Naive B cell (primary cell): ENCODE measurements at places on chromosomes 4 and X.

GRCh38 chr4:71293705-71294104 lies 45.1 kb upstream of the SLC4A4 start:
- no peak for DNase-seq

DNA sequence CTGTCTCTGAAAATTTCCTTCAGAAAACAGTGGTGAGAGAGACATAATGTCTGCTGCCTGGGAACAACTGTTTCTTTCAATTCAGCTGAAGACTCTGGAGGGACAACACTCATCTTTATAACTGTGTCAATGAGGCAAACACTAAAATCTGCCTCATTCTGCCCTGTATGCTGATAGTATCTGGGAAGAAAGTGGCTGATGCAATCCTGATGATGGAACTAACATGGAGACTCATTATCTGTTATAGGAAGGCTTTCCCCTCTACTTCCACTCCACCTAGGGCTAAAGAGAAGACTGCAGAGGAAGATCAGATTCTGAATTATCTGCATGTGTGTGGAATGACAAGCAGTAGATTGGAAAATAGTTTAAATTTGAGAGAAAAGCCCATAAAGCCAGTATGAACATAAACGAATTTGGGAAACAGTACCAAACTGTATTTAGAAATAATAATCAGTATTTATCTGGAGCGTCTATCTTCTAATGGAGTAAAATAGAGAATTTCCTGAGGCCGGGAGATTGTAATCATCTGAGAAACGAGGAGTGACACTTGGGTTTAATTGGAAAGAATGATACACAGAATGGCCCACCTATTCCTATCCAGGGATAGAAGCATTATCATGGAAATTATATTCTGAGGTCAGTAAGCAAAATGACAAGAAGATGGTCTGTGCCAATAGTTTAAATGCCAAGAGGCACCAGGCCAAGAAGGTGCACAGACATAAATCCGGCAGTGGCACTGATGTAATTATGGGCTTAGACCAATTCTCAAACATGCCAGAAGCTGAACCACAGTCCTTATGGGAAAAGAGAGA lies 85.4 kb downstream of the SHISA3 start:
- no peak for DNase-seq

- peak; percentile 64 for DNase-seq
Observed at GRCh38 chr4:38857354-38858096, 908 bp upstream of the TLR6 start.

GRCh38 chrX:18582910-18583493 lies 88.9 kb downstream of the RS1 start:
- no peak for DNase-seq

- DNase-seq = no peak
Observed at GRCh38 chrX:140589657-140590056, 84.8 kb upstream of the SOX3 start.

- DNase-seq = peak; percentile 9
Observed at GRCh38 chrX:40237731-40238178, 140.0 kb upstream of the BCOR start.

DNA sequence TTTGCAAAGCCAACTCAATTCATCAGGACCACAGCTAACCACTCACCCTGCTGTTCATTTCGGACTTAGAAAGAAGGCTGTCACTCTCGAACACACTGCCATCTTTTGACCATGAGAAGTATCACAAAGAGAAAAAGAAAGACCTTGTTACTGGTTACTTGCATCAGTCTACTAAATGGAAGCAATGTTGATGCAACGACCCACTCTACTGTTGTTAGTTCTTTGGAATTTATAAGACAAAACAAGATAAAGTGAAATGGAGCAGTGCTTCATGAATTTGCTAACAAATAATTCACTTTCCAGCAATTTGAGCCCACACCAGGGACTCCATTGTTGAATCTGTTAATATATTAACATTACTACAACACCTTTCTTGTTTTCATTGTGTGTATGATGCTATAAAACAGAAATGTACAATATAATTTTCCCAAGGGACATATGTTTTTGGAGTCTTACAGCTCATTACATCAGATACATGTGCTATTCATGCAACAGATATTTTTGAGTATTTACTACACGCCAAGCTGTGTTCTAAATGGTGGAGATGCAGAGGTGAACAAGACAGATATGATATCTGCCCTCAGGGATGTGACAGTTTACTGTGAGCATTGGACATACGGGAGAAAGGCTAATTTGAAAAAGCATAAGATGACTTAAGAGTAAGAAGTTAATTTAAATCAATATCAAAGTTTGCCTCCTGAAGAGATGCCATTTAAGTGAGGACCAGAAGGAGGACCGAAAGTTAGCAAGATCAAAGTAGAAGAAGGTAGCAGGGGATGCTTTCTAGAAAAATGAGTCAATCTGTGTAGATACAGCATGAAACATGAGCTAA lies 87.2 kb downstream of the AREG start:
- peak; percentile 19 for DNase-seq

GRCh38 chr4:54231419-54231767 lies 2.3 kb downstream of the PDGFRA start:
- DNase-seq = peak; percentile 4

DNA sequence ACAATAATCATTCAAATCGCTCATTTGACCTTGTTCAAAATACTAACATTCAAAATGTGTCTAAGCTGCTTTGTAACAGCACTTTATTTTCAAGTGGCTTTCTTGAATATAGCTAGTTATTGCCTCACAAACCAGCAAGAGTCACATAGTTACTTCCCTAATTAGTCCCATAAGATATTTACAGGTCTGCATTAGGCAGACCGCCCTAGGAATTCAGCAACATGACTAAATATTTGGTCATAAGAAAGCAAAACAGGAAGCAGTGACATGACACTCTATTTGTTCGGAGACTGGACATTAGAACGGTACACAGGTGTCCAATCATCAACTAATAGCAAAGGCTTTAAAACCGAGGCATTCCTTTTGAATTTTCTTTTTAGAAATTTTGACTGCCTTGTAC lies 262.0 kb downstream of the COL25A1 start:
- no peak for DNase-seq

DNA sequence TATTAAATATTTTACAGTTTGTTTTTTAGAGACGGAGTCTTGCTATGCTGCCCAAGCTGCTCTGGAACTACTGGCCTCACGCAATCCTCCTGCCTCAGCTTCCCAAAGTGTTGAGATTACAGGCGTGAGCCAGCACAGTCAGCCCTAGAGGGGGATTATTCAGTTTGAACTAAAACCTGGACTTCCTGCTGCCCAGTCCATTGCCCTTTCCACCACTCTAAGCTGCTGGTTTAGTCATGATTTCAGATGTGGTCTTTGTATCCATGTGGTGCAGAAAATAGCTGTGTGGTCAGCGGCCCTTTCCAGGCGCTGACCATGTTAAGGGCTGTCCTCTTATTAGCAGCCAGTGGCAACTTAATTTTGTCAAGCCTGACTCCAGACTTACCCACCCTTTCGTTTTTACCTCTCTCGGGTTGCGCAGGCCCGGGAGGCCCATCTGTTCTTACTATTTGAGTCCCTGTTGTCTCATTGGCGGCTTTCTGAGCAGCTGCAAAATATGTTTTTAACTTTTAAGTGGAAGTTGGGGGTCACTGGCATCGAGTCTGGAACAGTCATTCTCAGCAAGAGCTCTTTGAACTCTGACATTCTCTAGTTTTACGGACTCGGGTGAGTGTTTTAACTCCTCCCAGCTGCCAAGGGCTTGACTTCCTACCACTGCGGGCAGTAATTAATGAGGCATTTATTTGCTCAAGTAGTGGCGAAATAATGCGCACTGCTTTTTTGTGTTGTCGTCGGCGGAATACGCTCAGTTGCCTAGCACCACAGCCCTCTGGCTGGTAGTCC lies 773 bp upstream of the VMA21 start:
- no peak for DNase-seq

DNA sequence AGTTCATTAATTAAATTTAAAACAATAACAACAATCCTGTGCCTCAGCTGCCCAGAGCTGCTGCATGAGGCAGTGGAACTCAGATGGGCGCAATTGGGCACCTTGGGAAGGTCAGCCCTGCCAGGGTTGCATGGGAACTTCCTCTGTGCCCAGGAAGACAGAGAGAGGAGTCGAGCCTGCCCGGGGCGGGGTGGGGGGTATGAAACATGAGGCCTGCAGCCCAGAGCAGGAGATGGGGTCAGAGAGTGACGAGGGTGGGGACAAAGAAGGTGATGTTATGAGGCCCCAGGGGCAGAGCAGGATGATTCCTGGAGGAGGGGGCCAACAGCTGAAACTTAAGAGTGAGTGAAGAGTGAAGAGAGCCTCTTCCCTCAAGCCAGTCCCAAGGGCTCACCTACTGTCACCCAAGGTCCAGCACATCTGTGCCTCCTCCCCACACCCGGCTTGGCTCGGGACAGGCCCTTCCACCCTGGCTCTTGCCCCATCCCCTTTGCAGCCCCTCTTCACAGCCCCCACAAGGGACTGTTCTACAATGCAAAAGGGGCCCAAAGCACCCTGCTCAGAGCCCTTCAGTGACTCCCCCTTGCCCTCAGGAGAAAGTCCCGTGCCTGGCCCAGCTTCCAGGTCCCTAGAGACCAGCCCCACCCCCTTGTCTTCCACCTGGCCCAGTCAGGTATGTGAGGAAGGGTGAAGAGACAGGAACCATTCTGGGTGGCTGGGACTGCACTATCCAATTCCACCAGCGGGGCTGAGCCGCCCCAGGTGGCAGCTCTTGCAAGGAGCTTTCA lies 31.4 kb downstream of the HMX1 start:
- DNase-seq = no peak
